ENCODE measurements at places on chromosomes 13 and 19.

- DNase-seq: no peak
Measured at GRCh38 chr19:10662384-10663251, 8.5 kb downstream of the ILF3 start.

DNA sequence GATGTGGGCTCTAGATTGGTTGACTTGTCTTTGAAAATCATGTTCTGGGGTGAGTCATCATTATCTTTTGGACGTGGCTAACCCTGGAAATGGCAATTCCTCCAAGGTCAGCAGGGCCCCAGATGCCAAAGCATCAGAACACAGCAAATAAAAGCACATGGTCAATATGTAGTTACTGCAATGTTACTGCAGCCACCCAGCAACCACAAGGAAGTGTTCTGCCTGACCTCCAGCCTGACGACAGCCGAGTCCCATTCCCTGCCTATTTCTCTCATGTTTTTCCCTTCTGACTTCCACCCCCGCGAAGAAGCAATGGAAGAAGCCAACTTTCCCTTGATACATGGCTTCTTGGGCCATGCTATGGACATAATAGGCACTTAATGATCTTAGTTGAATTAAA lies 577.9 kb downstream of the IRS2 start:
- no peak for DNase-seq

DNA sequence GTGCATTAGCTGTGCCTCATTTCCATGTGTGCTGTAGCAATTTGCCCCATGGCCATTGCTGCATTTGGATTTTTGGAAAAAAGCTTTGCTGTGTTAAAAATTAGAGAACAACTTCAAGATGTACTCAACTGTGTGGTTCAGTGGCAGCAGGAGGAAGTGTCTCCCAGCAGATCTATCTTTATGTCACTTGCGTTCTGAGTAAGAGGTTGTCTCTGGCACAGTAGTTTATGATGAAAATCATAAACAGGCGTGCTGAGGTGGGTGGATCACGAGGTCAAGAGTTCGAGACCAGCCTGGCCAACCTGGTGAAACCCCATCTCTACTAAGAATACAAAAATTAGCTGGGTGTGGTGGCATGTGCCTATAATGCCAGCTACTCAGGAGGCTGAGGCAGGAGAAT lies 29.0 kb upstream of the RNF17 start:
- no peak for DNase-seq

- peak; percentile 53 for DNase-seq
Measured at GRCh38 chr19:3304871-3305423, 61.4 kb upstream of the NFIC start.

DNA sequence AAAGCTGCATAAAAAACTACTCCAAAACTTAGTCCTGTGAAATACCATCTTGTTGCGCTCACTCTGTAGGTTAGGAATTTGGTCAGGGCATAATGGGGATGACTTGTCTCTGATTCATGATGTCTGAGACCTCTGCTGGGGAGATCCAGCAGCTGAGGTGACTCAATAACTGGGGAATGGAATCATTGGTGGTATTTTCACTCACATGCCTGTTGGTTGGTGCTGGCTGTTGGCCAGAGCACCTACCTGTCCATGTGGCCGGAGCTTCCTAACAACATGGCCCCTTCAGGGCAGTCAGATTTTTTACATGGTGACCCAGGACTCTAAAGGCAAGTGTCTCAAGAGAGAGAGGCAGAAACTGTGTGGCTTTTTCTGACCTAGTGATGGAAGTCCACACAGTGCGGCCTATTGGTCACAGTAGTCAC lies 7.4 kb upstream of the ESD start:
- DNase-seq: no peak

DNA sequence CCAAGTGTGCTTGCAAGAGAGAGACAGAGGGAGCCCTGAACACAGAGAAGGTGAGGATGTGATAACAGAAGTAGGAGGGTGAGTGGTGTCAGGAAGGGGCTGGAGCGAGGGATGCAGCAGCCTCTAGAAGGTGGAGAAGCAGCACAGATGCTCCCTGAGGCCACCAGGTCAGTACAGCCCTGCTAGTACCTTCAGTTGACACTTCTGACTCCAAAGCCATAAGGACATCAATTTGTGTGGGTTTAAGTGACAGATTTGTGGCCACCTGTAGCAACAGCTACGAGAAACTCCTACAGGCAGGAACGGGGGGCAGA lies 6.9 kb downstream of the ERICH4 start:
- no peak for DNase-seq

GRCh38 chr19:10478903-10479384 lies 24.2 kb downstream of the KEAP1 start:
- peak; percentile 86 for DNase-seq

GRCh38 chr13:92805766-92806165 lies 420.8 kb upstream of the GPC6 start:
- DNase-seq: no peak

- peak; percentile 68 for DNase-seq
Measured at GRCh38 chr13:39942552-39943273, 287.3 kb downstream of the COG6 start.

GRCh38 chr19:12779162-12779993 lies 4.0 kb upstream of the HOOK2 start:
- no peak for DNase-seq

DNA sequence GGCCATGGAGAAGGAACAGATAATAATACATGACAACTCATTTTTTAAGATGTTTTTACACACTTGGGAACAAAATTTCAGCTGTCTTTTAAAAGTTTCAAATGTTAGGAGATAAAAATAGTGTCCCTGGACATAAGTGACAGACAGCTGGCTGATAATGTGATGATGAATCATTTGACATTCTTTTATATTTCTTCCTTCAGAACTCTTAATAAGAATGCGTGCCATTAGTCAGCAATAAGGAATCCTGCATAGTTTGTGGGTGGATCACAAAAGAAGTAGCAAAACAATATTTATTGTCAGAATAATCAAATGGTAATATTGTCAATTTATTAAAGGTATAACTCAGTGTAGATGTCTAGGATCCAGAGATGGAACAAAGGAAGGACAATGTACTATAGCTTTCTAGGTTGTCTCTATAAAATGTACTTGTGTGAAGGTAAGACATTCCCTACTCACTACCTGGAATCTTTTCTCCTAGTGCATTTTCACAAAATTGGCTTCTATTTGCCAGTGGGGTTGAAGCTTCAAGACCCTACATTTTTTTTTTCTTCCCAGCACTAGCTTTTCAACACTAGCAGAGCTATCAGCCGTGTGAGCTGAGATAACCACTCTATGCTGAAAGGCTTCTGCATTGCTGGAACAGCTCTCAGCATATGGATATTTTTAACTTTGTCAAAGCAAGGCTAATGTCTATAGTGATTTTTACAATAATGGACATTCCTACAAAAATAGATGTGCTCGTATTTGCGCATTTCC lies 175.6 kb upstream of the SLITRK6 start:
- no peak for DNase-seq

GRCh38 chr13:71303144-71303543 lies 563.9 kb downstream of the DACH1 start:
- no peak for DNase-seq

DNA sequence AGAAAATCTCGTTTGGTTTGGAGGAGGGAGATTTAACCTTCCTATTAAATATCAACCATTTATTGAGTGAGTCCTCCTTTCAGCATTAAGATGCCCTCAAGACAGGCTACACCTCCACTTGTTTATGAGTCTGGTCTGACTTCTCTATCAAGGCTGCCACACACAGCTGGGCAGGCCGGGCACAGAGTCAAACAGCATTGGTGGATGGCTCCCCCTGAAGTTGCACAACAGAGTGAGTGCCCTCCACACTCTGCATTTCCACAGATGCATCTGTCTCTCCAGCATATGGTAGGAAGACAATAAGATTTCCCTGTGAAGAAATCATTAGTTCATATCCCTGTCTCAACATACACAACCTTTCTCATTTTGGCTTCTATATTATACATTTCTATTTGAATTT lies 31.4 kb downstream of the PHF11 start:
- DNase-seq: no peak

DNA sequence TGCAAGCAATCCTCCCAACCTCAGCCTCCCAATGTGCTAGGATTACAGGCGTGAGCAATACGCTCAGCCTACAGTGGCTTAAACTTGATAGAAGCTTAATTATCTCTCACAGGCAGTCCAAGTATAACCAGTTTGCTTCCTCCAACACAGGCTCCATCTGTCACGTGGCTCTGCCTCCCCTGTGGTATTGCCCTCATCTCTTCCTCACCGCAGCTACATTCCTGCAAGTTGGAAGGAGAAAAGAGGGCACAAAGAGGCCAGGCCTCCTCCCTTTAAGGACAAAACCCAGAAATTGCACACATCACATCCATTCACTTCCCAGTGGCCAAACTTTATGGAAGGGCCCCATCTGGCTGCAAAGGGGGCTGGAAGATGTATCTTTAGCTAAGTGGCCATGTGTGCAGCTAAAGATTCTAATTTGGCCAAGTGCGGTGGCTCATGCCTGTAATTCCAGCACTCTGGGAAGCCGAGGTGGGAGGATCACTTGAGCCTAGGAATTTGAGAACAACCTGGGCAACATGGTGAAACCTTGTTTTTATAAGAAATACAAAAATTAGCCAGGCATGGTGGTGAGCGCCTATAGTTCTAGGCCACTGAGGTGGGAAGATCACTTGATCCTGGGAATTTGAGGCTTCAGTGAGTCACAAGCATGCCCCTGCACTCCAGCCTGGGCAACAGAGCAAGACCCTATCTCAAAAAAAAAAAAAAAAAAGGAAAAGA lies 3.1 kb upstream of the SDHAF1 start:
- no peak for DNase-seq

- no peak for DNase-seq
Measured at GRCh38 chr13:109480011-109480955, 306.1 kb downstream of the IRS2 start.

DNA sequence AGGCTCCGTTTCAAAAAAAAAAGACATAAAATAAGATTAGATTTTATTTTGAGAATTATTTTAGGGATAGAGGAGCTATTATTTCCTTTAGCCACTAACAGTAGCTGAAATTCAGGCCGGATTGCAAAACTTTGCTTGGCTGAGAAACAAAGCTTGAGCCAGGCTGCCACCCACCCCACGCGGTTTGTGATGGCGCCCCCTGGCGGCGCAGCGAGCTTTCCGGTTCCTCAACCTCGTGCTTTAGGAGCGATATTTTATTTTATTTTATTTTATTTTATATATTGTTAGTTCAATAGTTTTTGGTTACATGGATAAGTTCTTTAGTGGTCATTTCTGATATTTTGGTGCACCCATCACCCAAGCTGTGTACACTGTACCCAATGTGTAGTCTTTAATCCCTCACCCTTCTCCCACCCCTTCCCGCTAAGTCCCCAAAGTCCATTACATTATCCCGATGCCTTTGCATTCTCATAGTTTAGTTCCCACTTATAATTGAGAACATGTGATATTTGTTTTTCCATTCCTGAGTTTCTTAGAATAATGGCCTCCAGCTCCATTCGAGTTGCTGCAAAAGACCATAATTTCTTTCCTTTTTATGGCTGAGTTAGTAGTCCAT lies 19.8 kb upstream of the CEACAM4 start:
- peak; percentile 20 for DNase-seq

- no peak for DNase-seq
Measured at GRCh38 chr19:1956868-1957492, 16.0 kb downstream of the CSNK1G2 start.

GRCh38 chr19:54364775-54365257 lies at the start of gene LAIR1:
LAIR1 (minus strand) TSS chr19:54364931; CDS start chr19:54364804, 127 bp downstream.
- DNase-seq: no peak

DNA sequence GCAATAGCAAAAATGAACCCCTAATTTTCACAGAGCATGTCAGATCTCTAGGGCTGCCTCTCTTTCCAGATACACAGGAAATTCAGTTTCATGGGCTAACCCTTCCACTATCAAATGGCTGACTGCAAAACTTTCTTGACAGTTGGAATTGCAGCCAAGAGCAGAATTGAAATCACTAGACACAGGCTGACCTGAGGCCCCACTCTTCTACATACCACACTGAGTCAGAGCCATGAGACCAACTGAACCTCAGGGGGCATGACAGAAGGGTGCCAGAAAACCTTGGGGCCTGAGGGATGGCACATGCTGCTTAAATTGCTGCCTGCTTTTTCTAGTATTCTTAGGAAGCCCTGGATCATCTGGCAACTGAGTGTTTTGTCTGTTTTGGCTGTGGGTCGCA lies 1.7 kb upstream of the DLEU7 start:
- no peak for DNase-seq

- no peak for DNase-seq
Measured at GRCh38 chr13:33312150-33312860, 26.8 kb upstream of the STARD13 start.

- DNase-seq: no peak
Measured at GRCh38 chr13:111183087-111183645, 68.1 kb downstream of the ARHGEF7 start.

DNA sequence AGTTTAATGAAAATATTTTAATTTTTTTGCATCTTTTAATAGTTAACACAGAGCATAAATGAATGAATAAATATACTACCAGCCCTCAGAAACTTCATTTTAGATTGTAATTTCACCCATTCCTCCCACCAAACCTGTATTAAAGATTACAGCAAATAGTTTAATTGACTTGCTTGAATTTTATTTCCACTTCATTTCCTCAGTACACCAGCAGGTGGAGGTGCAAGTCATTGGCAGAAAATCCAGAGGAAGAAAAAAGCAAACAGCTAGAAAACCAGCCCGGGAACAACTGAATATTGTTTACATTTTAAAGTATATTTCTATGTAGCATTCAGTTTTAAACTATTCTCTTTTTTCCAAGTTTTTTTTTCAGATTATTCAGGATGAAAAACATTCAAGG lies 177.8 kb downstream of the OLFM4 start:
- no peak for DNase-seq

- no peak for DNase-seq
Measured at GRCh38 chr13:113794086-113794485, 35.1 kb downstream of the TMEM255B start.

DNA sequence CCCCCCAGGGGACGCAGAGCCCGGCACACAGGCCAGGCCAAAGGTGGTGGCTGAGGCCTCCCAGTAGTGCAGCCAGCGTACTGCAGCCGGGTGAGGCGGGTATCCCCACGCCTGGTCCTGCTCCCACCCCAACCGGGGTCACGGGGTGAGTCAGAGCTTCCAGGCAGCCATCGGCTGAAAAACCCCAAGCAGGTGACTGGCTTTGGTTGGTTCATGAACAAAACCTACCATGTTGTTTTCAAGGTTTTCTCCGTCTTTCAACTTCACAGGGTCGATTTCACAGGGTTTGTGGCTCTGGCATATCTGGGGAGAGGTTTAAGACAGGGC lies 42.1 kb upstream of the C13orf46 start:
- no peak for DNase-seq

GRCh38 chr19:36418287-36419001 lies at the start of gene ZFP82:
ZFP82 (minus strand) TSS chr19:36418644; CDS start chr19:36409789, 8,855 bp downstream.
- DNase-seq: peak; percentile 63

DNA sequence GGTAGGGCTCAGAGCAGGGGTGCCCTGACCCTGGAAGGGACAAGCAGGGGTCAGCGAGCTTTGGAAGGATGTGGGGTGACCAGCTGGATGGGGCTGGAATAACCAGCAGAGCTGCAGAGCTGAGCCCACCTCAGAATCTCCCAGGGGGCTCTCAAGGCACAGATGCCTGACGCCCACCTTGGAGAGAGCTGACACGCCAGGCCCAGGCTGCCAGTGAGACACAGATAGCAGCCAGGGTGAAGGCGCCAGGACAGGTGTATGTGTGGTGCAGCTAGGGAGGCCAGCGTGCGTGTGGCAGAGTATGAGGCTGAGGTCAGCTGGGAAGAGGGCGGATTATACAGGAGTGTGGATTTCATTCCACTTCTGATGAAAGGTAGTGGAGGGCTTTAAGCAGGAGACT lies 8.9 kb downstream of the AP1M1 start:
- no peak for DNase-seq

Data from stimulated activated CD4-positive, alpha-beta T cell treated with anti-CD3 and anti-CD28 coated beads, Interleukin-2, amount 100 ng/mL, for 4 hours (primary cell).